ENCODE measurements at places on chromosomes 7 and 10.

DNA sequence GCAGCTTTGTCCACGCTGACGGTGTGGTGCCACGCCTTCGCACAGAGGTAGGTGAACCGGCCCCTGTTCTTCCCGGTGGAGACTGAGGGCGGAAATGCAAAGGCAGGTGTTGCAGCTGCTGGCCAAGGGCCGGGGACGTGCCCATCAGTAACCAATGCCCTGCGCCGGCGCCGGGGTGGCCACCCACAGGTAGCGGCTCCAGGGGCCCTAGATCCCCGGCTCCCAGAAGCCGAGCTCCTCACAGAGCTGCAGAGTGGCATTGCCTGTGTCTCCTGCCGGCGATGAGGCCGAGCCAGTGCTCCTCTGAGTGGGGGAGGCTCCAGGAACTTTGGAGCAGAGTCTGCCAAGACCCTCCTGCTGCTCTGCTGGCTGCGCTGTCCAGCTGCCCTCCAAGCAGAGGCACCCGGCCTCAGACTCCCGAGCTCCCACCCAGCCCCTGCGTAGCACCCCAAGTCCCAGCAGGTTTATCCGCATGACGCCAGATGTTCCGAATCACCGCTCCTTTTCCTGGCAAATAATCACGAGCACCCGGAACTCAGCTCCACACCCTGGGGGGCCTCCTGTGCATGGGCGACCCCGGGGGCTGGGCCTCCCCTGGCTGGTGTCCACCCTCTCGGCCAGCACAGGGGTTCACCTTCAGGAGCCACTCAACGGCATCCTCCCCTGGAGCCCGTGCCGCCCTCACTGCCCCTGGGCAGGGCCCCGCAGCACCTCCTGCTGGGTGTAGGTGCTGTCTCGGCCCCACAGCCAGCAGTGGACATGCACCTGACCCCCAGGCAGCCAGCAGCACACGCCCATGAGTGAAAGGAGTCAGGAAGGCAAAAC lies 22.1 kb downstream of the CFAP46 start:
- no peak for DNase-seq

GRCh38 chr7:138338361-138338760 lies 121.7 kb upstream of the TRIM24 start:
- no peak for DNase-seq

DNA sequence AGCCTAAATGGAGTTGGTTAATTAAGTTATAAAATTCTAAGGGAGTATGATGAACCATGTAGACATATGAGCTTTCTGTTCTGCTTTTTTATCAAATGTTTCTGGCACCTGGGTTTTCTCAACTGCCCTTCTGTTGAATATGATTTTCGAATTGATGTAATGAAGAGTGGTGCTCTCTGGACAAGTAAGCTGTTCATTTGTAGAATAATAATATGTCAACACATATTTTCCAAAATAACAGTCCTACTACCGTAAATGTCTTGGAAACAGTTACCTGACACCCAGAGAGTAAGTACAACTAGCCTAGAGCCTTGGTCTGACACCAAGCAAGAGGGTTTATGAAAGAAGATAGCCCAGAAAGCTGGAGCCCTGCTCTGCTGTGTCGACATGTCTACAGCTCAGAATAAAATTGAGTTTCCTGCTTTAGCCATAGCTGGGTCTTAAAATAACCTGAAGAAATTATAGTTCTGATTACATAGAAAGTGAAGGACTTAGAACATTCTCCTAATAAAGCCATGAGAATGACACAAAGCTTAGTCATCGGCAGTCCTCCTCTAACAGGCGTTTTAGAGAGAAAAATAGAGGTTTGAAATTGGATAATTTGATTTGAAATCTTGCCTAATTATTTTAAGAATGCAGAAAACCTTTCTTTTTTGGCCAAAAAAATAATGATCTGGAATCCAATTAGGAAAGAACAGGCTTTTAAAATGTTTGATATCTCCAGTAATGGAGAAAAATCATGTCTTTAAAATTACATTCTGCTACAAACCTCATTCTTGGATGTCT lies 25.1 kb downstream of the HDAC9 start:
- no peak for DNase-seq

DNA sequence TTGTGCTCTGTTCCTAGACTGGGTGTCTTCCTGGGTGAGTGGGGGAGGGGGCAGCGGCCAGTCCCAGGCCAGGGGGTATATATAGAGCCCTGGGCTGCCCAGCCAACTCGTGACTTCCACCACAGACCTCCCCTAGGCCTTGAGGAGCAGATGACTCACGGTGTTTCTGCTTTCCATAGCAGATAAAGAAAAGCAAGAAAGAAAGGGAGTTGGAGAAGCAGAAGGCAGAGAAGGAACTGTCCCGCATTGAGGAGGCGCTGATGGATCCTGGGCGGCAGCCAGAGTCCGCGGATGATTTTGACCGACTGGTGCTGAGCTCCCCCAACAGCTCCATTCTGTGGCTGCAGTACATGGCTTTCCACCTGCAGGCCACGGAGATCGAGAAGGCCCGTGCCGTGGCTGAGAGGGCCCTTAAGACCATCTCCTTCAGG lies 10.1 kb downstream of the CALHM2 start:
- DNase-seq, result no peak

DNA sequence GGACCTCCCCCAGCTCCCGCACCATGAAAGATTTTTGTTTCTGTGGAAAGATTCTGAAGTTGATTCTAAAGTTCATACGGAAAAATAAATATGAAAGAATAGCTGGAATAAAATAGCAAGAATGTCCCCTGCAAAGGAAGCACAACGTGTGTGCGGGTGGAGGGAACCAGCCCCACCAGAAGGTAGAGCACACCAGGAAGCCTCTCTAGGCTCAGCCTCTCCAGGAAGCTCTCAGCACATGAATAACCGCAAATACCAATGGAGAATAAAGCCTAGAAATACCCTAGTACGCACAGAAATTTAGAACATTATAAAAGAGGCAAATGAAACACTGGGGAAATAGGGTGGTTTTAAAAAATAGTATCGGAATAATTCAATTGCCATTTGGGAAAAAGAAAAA lies 24.6 kb upstream of the FAM170B start:
- no peak for DNase-seq

DNA sequence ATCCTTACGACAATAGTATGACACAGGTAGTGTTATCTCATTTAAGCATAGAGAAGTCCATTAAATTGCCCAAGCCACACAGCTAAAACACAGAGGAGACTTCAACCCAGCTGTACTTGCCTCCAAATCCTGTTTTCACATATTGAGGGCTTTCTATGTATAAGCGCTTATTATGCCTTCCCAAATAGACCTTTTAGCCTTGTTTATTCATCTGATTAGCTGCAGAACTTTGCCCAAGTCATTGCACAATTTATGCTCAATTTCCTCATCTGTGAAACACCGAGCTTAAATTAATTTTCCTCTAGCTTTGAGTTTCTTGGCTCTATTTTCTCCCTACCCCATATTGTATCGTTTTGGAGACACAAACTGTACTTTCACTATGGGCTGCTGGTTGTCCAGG lies 15.5 kb downstream of the NPS start:
- no peak for DNase-seq
